NCI-H748 treated with DMSO at 0.1 percent for 48 hours (cell line): ENCODE measurements at places on chromosomes 13 and 19.

- DNase-seq = no peak
Observed at GRCh38 chr19:14614099-14614412, 31.2 kb downstream of the CLEC17A start.

- no peak for DNase-seq
Observed at GRCh38 chr19:49160450-49161189, 3.0 kb downstream of the TRPM4 start.

DNA sequence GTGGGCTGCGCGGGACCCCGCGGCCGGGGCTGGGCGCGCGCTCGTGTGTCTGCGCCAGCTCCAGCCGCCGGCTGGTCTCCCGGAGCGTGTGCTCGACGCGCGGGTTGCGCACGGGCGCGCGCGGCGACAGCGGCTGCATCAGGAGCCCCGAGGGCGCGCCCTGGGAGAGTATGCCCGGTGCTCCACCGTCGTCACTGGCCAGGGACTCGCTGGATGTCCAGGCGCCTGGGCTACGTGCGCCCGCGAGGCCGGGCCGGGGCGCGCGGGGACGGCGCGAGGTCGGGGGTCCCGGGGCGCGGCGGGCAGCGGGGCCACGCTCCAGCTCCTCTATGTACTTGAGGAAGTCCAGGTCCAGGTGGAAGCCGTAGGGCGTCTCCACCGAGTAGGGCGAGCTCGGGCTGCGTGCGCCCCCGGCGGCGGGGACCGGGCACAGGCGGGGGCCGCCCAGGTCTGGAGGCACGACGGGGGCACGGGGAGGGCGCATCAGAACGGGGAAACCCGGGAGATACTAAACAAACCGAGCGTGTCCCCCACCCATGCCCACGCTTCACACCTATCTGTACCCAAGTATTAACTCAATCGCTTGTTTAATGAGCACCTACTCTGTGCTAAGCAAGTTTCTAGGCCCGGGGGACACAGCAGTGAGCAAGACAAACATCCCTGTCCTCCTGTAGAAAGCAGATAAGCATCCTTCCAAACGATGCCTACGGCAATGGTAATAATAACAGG is 7.6 kb downstream of the KANK3 start:
- DNase-seq = no peak

- DNase-seq = no peak
Observed at GRCh38 chr19:3408996-3409345, 42.6 kb downstream of the NFIC start.

GRCh38 chr19:30788105-30788765 is 416.1 kb downstream of the ZNF536 start:
- DNase-seq = no peak

- no peak for DNase-seq
Observed at GRCh38 chr13:45925151-45925550, 73.6 kb upstream of the SIAH3 start.

- peak; percentile 37 for DNase-seq
Observed at GRCh38 chr19:42216653-42217519, 591 bp downstream of the DEDD2 start.

DNA sequence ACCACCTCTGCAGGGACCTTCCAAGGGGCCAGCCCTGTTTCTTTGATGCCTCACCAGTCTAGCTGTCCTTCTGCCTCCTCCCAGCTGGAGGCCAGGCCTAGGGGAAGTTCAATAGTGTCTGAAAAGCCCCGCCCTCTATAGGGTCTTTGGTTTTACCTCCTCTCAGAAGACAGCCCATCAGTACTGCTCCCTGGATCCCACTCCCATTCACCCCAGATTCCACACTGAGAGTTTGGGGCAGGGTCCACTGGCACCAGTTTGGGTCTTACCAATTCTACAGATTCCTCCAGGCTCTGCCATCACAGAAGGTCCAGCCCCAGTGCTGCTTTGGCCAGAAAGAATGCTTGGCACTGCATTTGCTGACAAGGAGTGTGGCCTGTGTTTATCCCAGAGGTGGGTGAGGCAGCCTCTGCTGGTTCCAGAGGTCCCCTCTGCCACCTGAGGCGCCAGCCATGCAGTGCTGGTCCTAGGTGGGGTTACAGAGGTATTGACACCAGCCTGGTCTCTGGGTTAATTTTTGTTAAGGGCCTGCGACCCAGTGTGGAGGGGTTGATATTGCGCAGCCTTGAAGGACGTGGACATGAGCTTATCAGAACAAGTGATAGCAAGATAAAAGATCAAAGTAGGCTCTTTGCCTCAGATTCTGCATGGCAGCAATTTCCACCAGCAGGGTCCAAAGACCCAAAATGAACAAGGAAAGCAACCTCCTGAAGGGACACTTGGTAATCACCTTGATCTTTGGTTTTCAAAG is 41.4 kb upstream of the IGSF23 start:
- DNase-seq = no peak

GRCh38 chr19:38528931-38529330 is 88.8 kb downstream of the MAP4K1 start:
- DNase-seq = no peak

- DNase-seq = no peak
Observed at GRCh38 chr13:51643882-51644281, 59.6 kb downstream of the WDFY2 start.

DNA sequence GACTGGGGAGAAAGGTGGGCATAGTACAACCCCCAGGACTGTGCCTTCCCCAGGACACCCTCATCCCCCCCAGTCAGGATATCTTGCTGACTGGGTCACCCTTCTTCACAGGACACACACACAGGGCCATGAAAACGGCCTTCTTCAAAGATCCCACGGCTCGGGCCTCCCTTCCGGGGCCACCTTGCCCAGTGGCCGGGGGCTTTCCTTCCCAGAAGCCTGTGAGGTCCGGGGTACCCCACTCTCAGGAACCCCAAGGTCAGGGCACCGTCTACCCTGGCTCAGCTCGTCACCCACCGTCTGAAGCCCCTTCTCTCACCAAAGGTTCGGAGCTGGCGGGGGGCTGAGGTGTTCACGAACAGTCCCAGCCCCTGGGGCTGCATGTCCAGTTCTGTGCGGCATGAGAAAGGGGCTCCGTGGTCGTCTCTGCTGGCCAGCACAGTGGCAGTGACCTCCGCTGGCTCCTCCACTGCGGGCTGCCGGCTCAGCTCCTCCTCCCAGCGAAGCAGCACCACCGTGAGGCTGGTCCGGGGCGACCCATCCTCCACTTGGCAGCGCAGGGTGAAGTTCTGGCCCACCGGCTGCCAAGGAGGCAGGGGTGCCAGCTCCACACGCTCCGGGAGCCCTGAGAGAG is 2.1 kb upstream of the RAVER1 start:
- DNase-seq = no peak

GRCh38 chr19:6717441-6717971 is 2.9 kb downstream of the C3 start:
- no peak for DNase-seq

- peak; percentile 34 for DNase-seq
Observed at GRCh38 chr13:100387416-100387815, 201.2 kb downstream of the GGACT start.

GRCh38 chr13:70407486-70407885 is 299.2 kb upstream of the KLHL1 start:
- no peak for DNase-seq

DNA sequence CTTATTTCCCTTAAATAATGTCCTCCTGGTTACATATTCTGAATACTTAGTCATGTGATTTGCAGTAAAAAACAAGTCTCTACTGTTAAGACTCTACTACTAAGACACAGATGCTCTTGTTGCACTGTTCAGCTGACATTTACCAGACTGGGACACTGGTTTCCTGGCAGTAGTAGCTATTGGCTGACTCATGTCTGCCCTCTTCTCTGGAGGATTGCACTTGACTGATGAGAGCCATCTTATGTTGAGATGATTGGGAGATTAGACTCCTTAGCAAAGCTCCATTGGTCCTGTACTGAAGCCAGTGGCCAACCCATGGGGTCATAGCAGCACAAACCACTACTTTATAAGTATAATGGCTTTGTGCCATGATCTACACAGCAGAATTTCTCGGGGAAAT is 1672.6 kb upstream of the PCDH20 start:
- DNase-seq = no peak

DNA sequence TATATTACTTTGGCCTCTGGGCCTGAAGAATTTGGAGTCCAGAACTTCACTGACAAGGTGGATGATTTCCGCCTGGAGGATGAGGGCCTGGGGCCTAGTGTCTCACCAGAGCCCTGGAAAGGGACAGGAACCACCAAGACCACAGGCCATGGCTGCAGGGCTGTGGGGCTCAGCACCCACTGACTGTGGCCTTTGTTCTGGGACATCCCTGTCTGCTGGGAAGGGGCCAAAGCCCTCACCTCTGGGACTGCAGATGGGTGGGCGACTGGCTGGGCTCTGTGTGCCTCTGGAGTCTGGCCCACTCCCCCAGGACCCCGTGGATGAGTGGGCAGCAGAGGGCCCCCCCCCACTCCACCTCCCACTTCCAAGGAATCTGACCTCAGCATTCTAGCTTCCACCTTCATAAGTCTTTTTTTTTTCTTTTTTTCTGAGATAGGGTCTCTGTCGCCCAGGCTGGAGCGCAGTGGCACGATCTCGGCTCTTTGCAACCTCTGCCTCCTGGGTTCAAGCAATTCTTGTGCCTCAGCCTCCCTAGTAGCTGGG is 20.3 kb downstream of the CHST8 start:
- no peak for DNase-seq

DNA sequence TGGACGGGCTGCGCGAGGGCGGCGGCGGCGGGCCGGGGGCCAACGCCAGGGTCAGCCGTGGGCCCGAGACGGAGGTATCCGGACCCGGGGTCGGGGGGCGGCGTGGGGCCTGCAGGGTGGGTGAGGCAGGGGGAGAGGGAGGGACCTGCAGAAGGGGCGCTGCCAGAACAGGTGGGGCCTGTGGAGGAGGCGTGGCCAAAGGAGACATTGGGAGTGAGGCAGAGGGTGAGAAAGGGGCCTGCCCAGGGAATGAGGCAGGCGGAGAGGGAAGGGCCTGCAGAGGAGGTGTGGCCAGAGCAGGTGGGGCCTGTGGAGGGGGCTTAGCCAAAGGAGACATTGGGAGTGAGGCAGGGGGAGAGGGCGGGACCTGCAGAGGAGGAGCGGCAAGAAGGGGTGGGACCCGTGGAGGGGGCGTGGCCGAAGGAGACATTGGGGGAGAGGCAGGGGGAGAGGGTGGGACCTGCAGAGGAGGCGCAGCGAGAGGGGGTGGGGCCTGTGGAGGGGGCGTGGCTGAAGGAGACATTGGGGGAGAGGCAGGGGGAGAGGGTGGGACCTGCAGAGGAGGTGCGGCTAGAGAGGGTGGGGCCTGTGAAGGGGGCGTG is 4.2 kb downstream of the PRR36 start:
- no peak for DNase-seq
